ENCODE measurements at places on chromosomes 16 and 17.

- no peak for DNase-seq
Measured at GRCh38 chr17:65523853-65524664, 37.4 kb downstream of the AXIN2 start.

DNA sequence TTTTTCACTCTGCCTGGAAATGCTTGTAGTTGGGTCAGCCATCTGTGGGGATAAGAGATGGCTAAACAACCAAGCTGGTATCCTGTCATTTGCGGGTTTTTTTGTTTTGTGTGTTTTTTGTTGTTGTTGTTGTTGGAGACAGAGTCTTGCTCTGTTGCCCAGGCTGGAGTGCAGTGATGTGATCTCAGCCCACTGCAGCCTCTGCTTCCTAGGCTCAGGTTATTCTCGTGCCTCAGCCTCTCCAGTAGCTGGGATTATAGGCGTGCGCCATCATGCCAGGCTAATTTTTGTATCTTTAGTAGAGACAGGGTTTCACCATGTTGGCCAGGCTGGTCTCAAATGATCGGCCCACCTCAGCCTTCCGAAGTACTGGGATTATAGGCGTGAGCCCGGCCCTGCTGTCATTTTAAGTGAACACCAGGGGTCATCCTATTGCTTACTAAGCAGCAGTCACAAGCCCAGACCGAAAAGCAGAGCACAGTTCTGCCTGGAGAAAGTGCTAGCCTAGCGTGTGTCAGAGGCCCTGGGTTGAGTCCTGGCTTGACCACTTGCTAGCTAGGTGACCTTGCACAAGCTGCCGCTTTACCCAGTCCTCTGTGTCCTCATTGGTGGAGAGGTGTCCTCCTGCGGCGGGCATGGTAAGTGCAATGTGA lies 4.6 kb downstream of the SMCR8 start:
- DNase-seq, result no peak

DNA sequence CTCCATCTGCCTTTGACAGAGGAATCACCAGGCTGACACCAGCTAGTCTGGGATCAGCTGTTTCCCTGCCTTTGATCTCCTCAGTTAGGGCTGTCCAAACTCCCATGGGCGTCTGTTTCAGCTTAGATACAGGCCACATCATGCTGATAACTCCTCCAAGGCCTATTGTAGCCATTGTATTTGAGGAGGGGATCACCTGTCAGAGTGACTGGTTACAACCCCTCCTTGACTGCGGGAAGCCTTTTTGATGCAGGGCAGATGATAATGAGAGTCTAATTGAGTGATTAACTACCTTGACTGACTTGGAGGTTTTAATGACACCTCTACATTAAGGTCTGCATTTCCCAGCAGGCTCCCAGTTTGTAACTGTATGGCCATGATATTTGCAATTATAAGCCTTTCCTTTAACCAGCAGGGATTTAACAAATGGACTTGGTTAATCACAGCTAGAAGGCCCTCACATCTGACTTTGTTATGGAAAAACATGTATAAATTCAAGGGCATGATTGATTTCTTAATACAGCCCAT lies 863.5 kb downstream of the KCNJ2 start:
- no peak for DNase-seq

GRCh38 chr17:71535321-71535720 lies 585.5 kb upstream of the SOX9 start:
- DNase-seq, result no peak

GRCh38 chr16:79980650-79981521 lies 380.3 kb upstream of the MAF start:
- no peak for DNase-seq

DNA sequence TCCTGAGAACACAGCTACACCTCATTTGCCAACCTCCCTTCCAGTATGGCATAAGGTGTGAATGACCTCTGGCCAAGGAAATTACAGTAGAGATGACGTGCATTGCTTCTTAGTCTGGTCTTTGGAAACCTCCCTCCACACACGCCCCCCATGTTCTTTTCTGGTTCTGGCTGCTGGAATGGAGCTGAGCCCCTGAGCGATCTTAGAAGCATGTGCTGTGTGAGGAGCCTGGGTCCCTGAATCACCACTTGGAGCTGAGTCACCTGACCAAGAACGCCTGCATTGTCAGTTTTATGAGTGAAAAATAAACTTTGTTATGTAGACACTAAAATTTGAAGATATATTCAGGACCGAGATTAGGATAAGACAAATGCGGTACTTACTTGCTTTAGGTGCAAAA lies 51.4 kb downstream of the HS3ST3A1 start:
- no peak for DNase-seq

- no peak for DNase-seq
Measured at GRCh38 chr17:44464037-44464436, 39.2 kb downstream of the GPATCH8 start.

- DNase-seq, result no peak
Measured at GRCh38 chr16:84458606-84459532, 45.6 kb downstream of the MEAK7 start.

DNA sequence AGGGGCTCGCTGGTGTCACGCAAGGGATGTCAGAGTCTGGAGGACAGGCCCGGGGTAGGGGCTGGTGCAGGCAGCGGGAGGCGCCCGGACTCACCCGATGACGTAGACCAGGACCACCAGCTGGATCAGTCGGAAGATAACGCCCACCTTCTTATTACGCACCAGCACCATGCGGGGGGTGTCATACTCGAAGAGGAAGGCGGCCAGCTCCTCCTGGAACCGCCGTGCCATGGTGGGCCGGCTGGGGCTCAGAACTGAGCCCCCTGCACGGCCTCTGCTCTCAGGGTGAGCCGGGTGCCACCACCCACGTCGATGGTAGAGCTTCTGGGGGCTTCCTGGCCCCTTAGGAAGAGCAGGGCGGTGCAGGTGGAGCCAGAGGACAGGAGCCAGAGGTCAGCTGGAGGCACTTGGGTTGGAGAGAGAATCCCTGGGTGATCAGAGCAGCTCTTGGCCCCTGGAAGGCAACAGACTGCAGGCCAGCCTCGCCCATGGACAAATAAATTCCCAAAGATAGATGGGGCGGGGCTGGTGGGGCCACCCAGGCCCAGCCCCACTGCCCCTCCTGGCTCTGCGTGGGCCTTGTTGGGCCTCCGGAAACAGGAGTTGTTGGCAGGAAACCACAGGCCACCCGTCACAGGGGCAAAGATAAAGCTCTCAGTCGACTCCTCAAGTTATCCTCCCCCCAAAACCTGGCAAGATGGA lies at the start of gene P2RX1:
Gene P2RX1 (minus strand): TSS at position 471 of the 702 bp plus-strand sequence. CDS start 240 bp downstream, at position 231.
- no peak for DNase-seq

GRCh38 chr16:87404764-87405625 lies 12.9 kb downstream of the MAP1LC3B start:
- DNase-seq, result no peak

DNA sequence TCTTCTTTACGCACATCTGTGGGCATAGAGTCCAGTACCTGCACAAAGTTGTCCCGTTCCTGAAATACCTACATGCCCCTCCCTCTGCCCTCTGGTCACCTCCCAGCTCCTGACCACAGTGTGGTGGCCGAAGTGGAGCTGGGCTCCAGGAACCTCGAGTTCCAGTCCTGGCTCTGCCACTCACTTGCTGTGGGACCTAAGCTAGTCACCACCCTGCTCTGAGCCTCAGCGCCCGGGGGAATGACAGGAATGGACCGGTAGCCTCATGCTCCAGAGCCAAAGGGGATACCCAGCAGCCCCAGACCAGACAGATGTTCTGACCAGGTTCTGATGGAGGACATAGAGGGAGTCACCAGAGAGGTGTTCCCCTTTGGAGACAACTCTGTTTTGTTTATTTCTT lies 26.7 kb upstream of the ITGA3 start:
- DNase-seq, result no peak

GRCh38 chr17:79164913-79165695 lies 90.5 kb downstream of the ENGASE start:
- DNase-seq, result no peak

DNA sequence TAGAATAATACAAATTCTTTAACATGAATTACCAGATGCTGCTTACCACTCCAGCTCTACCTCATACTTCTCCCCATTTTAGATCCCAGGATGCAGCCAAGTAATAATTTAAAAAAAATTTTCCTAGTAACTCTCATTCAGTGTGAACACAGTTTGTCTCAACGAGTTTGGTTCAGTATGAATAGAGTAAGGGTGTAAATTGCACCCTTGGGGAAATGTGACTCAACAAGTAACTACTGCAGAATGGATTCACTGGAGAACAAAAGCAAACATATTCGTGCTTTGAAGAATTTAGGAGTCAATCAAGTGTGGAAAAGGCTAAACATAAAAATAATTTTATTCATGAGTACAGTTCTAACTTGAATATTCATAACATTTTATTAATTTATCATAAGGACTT lies 23.0 kb downstream of the KCNJ16 start:
- no peak for DNase-seq

- no peak for DNase-seq
Measured at GRCh38 chr17:61314368-61315078, 85.1 kb upstream of the TBX2 start.

GRCh38 chr16:12317856-12318537 lies 341.5 kb downstream of the SNX29 start:
- no peak for DNase-seq

GRCh38 chr16:89046491-89046890 lies 47.2 kb upstream of the ACSF3 start:
- no peak for DNase-seq

- DNase-seq, result no peak
Measured at GRCh38 chr17:9018726-9019125, 2.6 kb upstream of the NTN1 start.

- no peak for DNase-seq
Measured at GRCh38 chr17:81048827-81049371, 13.9 kb downstream of the BAIAP2 start.

GRCh38 chr16:1169285-1170075 lies 16.6 kb downstream of the CACNA1H start:
- DNase-seq, result no peak

DNA sequence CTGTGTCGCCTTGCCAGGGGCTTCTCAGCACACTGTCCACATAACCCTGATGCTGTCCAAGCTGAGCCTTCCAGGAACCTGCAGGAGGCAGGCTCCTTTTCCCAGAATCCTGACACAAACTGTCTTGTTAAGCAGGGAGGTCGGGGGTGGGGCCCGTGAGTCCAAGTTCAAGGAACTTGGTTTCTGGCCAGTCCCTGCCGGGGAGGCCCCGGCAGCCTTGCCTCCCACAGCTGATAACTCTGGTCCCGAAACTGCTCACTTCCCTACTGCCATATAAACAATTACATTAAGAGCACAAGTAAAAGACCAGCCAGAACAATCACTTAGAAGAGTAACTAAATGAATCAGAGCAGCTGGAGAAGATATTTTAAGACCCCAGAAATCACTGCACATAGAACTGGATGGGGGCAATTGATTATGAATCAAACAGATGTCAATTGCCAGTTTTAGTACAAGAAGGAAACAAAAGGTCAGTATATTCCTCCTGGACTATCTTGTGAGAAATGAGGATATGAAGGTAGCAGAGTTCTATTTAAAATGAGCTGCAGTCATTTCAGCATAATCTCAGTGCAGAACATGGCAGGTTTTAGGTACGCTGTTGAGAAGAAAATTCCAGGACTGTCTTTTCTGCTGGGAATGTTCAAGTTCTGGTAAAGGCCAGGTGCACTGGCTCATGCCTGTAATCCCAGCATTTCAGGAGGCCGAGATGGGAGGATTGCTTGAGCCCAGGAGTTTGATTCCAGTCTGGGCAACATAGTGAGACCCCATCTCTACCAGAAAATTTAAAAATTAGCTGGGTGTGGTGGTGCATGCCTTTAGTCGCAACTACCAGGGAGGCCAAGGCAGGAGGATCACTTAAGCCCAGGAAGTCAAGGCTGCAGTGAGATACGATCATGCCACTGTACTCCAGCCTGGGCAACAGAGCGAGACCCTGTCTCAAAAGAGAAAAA lies 169.8 kb downstream of the PITPNC1 start:
- DNase-seq, result no peak
